ENCODE measurements at places on chromosomes 2 and 18.
A peak's percentile ranks its signal among the peaks of the same experiment; 100 is the strongest.

DNA sequence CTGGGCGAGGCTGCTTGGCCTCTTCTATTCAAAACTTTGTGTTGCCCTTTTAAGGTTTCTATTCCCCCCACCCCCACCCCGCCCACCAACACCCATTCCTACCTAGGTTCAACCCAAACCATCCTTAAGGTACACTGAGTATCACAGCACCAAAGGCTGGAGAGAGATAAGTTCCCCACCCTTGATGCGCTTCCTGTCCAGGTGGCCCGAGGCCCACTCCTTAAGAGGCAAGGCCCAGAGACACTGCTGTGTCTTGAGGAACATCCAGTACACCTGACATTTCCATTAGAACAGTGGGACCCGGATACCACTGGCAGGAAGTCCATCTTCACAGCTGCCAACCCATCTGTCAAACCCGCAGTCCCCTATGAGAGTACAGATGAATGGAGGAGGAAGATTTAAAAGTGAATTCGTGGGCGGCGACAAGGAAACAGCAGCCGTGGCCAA, 277 bp upstream of the INPP1 start:
- DNase-seq, result no peak

DNA sequence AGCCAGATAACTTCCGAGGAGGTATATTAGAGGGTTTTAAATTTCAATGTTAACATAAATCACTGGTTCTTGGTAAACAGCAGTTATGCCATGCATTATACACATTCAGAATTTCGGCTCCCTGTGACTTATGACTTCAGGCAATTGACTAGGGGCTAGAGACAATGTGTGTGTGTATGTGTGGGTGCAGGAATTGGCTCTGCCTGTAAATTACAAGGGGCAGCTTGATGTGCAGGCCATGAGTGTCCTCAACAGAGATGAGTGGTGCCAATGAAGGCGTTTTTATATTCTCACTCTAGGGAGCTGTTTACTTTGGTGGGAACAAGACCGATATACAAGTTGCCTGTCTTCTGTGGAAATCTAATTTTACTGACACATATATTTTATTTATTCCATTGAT, 161.6 kb downstream of the CSRNP3 start:
- DNase-seq, result no peak

GRCh38 chr2:221571025-221571550, 1.0 kb downstream of the EPHA4 start:
- DNase-seq, result no peak

DNA sequence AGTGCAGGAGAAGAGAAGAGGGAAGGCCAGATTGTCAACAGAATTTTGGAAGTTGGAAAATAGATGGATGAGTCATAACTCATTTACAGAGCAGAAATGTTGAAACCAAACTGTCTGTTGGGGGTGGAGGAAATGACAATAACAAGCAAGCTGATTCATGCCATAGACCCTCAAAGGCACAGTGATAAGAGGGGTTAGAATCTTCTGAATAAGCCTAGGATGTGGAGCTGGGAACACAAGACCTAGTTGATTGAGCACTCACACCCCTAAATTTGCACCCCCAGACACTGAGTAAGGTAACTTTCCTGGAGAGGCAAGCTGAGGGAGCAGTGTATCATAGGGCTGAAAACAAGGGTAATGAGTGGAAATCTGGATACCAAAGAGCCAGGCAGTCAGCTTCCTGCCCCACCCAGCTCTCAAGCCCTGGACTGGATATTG, 141.4 kb downstream of the SCG2 start:
- DNase-seq, result no peak

DNA sequence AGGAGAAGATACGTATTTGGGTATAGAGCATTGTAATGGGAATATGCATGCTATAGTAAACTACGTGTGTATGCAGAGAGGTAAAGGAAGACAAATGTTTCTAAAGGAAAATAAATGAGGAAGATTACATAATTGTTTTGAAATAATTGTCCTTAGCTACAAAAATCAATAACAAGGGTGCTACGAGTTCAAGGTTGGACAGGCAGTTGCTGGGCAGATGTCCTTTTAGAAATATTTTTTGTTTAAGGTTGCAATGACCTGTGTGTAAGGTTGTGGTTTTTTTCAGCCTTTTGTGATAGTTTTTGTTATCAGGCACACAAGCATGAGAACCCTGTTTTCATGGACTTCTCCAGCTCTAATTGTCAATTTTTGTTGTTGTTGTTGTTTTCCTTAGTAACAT, 1304.1 kb upstream of the CHAC2 start:
- no peak for DNase-seq

- no peak for DNase-seq
These were observed 39.9 kb downstream of the NGEF start for GRCh38 chr2:232973011-232973735.

DNA sequence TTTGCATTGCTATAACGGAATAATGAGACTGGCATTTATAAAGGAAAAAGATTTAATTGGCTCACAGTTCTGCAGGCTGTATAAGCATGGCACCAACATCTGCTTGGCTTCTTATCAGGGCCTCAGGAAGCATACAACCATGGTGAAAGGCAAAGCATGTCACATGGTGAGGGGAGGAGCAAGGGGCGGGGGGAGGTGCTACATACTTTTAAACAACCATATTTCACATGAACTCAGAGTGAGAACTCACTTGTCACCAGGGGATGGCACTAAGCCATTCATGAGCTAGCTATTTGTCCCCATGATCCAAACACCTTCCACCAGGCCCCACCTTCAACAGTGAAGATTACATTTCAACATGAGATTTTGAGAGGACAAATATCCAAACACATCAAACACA, 188.7 kb downstream of the MBD5 start:
- no peak for DNase-seq

DNA sequence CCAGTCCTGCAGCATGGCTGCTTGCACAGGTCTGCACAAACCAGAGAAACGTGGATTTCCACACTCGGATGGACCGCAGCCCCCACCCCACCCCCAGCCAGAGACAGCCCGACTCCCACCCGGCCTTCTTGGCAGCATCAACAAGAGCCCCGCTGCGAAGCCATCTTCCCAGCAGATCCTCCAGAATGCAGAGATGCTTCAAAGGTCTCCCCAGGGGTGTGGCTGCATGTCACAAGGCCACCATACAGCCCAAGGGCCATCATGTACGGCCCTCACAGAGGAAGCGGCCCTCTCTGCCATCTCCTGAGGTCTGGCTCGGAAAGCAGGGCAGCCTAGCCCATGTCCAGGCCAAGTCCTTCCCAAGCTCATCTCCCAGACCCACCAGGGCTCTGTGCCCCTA, 11.5 kb downstream of the DNMT3A start:
- DNase-seq, result no peak

DNA sequence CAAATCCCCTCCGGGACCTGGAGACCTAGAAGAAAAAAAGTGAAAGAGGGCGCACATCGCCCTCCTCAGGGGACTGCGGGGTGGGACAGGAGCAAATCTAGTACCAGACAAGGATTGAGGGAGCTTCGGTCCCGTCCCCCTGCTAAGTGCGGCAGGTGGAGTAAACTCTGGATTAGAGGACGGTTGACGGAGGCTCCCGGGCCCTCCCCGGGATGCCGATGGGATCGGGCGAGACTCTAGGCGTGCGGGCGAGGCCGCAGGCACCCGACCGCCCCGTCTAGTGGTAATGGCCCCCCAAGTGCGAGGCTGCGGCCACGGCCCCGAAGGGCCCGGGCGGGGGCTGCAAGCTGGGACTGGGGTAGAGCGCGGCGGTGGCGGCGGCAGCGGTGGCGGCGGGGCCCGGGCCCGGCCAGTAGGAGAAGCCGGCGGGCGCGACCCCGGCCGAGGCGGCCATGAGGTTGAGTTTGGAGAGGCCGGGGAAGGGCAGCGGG, 3.5 kb downstream of the FEV start:
- peak; percentile 20 for DNase-seq

DNA sequence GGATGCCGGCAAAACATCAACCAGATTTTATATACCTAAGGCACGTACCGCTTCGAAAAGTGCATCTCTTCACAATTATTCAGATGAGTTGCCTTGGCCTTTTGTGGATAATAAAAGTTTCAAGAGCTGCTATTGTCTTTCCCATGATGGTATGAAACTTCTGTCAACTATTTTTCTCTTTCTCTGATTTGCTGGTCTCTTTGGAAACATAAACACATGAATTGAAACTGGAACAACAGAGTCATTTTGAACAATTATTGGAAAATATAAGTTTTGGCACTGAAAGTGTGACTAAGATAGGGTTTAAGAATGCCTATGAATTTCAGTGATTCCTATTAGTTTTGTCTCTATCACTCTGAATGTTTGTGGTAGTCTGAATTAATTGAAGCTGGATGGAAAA, 109.9 kb downstream of the DPP4 start:
- DNase-seq, result no peak

- DNase-seq, result no peak
These were observed 27.1 kb downstream of the PID1 start for GRCh38 chr2:229243890-229244560.

GRCh38 chr18:36680042-36680441, 148.8 kb downstream of the TPGS2 start:
- DNase-seq, result no peak

GRCh38 chr2:99863903-99864270, 278.5 kb downstream of the AFF3 start:
- DNase-seq, result no peak

DNA sequence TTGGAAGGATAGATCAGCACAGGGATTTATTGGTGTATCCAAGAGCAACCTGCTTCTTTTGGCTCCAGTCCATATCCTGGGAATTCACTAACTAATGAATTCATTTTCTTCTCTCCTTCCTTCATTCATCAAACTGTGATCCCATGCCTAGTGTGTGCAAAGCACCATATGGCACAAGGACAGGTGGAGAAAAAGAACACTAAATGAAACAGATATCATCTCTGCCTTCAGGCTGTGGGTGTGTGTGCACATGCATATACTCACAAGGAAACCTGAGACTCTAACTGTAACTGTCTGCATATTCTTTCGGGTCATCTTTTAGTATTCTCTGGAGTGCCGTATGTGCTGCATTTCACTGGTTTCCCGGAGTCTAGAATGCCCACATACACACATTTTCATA, 20.2 kb downstream of the TNP1 start:
- no peak for DNase-seq

GRCh38 chr18:69943021-69943420, 4.7 kb downstream of the CD226 start:
- DNase-seq, result no peak

DNA sequence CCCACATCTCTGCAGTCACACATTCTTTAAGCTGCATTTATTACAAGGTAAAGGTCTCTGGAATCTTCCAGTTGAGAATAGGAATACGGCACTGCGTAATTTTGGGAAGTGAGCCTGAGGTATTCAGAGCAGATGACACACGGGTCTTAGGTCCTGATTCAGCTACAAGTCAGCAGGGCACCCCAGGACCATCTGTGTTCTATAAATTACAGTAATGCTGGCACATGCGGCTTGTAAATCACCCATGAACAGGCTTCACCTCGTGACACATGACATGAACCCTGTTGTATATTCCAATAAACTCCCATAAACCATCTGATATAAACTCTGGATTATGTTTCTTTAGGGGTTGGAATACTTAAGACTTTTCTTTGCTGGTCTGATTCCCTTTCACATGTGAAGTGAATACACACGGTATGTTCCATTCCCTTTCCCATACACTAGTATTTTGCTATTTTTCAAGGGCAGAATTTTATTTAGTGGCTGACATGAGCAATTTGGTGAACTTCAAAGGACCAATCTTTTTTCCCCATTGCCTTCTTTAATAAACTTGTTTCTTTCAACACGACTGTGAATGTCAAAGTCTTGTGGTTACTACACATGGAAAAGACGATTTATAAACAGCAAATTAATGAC, 298.6 kb downstream of the MEIS1 start:
- DNase-seq, result no peak

GRCh38 chr2:56613920-56614319, 430.1 kb downstream of the CCDC85A start:
- no peak for DNase-seq

DNA sequence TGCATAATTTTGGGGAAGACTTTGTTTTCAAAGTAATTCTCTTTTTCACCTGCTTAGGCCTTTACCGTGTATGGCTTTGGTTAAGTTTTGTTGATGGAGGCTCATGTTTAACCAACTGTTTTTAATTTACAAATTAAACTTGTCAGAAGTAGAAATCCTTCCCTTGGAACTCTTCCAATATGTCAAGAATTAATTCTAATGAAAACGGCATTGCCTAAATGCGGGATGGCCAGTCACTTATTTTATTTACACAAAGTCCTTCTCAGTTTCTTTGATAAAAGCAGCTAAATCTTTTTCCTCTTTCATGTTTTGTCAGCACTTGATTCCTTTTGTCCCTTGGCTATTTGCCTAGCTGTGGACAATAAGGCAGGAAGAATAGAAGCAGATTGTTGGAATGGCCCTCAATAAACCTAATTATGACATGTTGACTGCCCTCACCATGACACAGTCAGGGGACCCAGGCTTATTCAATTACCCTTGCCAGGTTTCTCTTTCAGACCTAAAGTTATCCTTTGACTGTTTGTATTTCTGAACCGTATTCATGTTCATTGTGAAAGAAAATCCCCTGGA, 26.3 kb downstream of the PAX3 start:
- DNase-seq, result no peak

DNA sequence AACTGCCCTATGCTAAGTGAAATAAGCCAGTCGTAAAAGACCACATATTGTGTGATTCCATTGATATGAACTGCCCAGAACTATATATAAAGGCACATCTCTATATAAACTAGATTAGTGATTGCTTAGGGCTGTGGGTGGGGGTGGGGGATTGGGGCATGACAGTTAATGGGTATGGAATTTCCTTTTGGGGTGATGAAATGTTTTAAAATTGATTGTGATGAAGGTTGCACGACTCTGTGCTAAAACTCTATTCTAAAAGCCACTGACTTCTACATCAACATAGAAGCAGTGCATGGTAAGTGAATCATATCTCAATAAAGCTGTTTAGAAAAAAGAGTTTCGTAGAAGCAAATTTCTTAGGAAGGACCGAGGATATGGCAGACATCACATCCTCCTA, 53.0 kb downstream of the CDCA7 start:
- DNase-seq, result no peak

DNA sequence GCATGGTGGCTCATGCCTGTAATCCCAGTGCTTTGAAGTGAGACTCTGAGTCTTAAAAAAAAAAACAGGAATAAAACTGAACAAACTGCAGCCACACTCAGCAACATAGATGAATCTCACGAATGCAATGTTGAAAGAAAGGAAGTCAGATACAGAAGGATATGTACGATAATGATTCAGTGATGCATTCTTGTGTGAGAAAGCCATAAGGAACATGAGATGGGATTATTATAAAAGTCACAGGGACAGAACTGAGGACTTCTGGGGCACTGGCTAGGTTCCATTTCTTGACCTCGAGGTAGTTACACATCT, 56.9 kb upstream of the SMAD2 start:
- DNase-seq, result no peak

- DNase-seq, result no peak
These were observed 193.1 kb downstream of the HNMT start for GRCh38 chr2:138157372-138157771.

Data from GM12891 (cell line).